ENCODE measurements at places on chromosomes 3 and 15.

- DNase-seq = peak; percentile 29
These were observed 481.5 kb downstream of the LPP start for GRCh38 chr3:188635258-188636042.

DNA sequence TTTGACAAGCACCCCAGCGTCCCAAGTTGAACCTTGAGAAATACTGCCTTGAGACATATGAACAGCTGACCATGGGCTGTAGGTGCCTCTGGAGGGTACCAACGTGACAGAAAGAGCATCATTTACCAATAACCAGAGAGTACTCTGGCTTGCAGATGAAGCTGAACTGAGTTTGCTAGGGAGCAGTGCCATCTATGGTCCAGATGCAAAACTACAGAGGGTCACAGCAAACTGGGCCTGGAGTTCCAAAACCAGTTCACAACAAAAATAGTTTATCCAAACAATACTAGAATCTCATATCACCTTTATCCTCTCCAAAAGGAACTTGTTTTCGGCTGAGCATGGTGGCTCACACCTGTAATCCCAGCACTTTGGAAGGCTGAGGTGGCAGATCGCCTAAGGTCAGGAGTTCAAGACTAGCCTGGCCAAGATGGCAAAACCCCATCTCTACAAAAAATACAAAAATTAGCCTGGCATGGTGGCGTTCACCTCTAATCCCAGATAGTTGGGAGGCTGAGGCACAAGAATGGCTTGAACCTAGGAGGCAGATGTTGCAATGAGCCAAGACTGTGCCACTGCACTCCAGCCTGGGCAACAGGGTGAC lies 69.3 kb downstream of the CHAC1 start:
- peak; percentile 56 for DNase-seq

GRCh38 chr3:169212086-169212485 lies 451.4 kb downstream of the MECOM start:
- DNase-seq = no peak

DNA sequence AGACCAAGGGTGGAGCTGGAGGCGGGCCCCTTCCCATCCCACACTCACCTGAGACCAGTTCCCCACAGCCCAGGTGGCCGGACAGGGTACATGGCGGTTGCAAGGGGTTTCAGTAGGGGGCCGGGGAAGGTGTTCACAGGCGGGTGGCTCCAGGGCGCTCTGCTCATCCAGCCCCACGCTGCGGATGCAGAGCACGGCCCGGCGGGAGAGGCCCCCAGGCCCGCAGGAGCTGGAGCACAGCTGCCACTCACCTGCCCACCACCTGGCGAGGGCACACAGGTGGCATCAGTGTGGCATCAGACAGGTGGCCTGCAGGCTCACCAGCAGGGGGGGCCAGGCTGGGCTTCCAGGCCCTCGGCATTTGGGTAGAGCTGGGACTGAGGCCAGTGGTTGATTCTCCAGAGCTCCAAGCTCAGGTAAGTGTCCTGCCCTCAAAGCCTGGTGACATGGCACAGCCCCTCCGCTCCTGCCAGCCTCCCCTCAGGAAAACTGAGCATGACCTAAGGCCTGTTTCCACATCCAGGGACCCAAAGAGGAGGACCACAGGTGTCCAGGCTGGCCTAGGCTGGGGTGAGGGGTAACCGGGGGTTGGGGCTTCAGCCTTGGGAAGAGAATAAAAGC lies 43.8 kb downstream of the ADAMTS7 start:
- DNase-seq = peak; percentile 4

- no peak for DNase-seq
These were observed 187.6 kb upstream of the AGTR1 start for GRCh38 chr3:148510116-148510515.

GRCh38 chr15:64398575-64398974 lies 10.9 kb downstream of the TRIP4 start:
- no peak for DNase-seq

- peak; percentile 66 for DNase-seq
These were observed 13.1 kb downstream of the BSN start for GRCh38 chr3:49567406-49567805.

DNA sequence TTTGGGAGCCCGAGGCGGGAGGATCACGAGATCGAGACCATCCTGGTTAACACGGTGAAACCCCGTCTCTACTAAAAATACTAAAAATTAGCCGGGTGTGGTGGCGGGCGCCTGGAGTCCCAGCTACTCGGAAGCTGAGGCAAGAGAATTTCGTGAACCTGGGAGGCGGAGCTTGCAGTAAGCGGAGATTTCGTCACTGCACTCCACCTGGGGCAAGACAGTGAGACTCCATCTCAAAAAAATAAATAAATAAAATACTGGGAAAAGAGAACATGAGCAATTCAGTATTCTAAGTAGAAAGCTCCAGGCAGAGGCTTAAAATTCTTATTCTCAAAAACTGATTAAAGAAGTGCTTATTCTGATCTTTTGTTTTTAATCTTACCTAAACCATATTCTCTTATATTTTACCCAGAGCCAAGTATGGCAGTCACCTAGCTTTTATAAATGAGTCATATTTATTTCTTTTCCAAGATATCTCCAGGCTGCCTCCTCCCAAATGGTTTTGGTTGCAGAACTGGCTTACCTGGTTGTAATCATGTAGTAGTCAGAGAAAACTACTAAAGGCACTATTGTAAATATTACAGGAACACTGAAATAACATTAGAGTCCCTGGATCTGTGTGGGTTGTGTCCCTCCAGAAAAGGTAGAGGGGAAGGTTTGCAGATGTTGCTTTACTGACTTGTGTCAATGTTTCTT lies 45.8 kb upstream of the DYNC1LI1 start:
- peak; percentile 86 for DNase-seq

- no peak for DNase-seq
These were observed 20.1 kb downstream of the TGM4 start for GRCh38 chr3:44894485-44894884.

- DNase-seq = no peak
These were observed 35.7 kb upstream of the PCSK6 start for GRCh38 chr15:101525087-101525669.

GRCh38 chr15:20295238-20295811 lies 246.3 kb downstream of the GOLGA6L6 start:
- no peak for DNase-seq

- DNase-seq = peak; percentile 24
These were observed 68.1 kb upstream of the ABI3BP start for GRCh38 chr3:101061312-101061711.

DNA sequence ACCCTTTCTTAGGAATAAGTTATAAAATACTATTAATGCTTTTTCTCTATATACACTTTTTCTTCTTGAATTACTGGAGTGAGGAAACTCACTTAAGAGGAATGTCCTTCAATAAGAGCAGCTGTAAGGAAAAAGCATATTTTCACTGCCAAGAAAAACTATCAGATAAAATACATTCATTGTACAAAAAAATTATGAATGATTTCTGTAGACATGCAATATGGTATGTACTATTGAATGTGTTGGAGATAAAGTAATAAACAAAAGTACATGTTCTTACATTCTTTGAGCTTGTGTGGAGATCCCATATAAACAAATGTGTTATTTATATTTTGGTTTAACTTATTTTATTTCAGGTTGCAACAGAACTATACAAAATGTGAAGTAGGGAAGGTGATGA lies 241.0 kb upstream of the ZNF717 start:
- no peak for DNase-seq

GRCh38 chr3:53824795-53825194 lies 21.4 kb downstream of the CHDH start:
- DNase-seq = no peak

DNA sequence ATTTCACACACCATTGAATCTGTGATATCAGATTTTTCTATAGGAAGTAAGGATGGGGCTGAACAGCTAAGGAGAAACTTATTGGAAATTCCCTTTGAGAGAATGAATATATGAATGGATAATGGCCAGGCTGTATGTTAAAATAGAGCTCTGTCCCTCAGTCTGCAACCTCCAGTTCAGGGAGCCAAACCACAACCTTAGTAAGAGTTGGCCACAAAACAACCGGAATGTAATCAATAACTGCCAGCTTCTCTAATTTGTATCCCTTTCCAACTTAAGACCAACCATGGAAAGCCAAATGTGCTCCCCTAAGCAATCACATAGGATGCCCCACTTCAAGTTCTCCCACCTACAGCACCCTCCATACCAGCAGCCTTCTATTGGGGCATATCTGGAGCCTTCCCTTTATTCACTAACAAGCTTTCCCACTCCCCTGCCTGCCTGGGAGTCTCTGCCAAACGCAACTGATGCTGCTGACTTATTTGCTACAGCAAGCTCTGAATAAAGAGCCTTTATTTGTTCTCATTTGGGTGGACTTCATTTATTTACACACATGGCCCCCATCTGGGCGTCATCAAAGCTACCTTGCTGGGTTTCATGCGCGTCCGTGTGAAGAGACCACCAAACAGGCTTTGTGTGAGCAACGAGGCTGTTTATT lies 75.4 kb upstream of the LARS2 start:
- DNase-seq = no peak

- DNase-seq = peak; percentile 92
These were observed 509.9 kb downstream of the SHQ1 start for GRCh38 chr3:72338082-72338941.

DNA sequence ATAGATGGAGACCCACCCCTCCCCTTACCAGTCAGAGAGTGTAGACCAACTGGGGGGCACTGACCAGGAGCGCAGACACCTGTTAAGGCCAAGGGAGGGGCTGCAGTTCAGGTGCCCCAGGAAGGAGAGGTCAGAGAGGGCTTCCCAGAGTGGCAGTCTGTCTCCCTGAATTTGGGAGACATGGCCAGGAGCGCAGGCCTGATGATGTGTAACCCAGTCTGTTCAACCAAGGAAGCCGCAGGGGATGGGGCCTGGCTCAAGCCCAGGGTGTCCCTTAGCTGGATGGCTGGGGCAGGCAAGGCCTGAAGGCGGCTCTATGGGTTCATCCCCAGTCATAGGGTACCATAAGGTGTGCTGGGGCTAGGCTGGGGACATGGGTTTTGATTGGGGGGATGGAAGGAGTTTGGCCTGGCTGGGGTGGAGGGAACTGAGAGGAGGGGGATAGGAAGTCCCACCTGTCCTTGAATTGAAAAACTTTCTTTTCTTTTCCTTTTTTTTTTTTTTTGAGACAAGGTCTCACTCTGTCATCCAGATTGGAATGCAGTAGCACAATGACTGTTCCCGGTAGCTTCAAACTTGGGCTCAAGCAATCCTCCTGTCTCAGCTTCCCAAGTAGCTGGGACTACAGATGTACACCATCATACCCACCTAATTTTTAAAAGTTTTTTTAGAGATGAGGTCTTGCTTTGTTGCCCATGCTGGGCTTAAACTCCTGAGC lies 75.7 kb downstream of the SMAD6 start:
- DNase-seq = peak; percentile 29

DNA sequence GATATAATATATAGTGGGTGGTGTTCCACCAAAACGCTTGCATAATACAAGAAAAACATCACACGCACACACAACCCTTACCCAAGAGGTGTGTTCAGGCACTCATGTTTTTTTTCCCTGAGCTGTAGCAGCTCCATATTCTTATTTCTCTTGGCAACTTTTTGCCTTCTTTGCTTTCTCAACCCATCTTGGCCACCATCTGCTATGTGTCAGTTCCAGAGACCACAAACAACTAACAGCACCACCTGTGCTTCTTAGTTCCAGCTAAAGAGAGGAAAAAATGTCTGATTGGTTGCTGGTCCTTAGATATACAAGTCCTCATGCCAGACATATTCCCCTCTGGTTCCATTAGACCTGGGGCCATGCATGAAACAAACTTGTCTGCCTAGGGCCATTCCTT lies 11.9 kb downstream of the ACTC1 start:
- DNase-seq = no peak

GRCh38 chr3:169170456-169170855 lies 493.1 kb downstream of the MECOM start:
- no peak for DNase-seq

- DNase-seq = peak; percentile 51
These were observed 22.8 kb downstream of the EFCC1 start for GRCh38 chr3:129023909-129024308.

- DNase-seq = no peak
These were observed 58.1 kb downstream of the DIPK2A start for GRCh38 chr3:144029769-144030168.

DNA sequence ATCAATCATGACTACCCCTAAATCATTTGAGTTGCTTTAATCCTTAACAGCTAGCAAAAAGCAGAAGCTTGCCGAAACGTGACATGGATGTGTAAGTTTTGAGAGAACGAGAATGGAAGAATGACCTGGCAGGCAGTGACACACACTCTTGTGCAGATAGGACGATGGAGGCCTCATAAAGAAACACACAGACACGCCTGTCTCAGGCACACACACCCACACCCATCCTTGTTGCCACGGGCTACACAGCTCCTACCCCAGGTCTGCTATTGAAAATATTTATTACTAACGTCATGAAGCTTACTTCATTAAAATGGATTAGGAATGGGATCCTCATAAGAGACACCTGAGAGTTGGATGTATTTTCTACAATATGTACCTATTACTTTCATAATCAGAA lies 8.5 kb downstream of the MYO5C start:
- DNase-seq = peak; percentile 79

DNA sequence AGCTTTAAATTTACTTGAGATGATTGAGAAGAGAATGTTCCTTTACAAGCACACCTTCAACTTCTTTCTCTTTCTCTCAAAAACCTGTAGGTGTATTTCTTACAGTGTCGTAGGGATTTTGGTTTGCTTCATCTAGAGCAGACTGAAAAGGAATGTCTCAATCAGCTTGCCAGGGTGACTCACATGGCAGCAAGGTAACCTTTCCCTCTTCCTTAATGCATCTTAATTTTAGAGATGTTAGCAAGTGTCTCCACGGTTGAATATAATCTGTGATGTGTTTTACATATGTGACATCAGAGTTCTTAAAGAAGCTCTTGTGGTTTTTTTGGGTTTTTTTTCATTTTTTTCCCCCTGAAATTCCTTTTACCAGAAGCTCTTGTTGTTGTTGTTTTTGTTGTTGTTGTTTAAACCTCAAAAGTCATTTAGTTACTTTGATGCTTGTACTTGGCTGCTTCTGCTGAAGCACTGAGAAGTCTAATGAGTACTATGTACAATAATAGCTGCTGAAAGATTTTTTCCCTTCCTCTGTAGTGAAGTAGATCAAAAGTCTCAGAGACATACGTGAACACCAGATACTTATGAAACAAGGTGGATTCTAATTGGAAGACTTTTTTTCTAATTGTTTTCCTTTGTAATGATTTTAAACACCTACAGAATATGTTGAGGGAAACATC lies 83.1 kb downstream of the RETNLB start:
- peak; percentile 43 for DNase-seq

All from epithelial cell of esophagus (primary cell).